ENCODE measurements at places on chromosomes 6 and 20.

- DNase-seq, result no peak
Observed at GRCh38 chr6:501891-502601, 110.5 kb downstream of the IRF4 start.

DNA sequence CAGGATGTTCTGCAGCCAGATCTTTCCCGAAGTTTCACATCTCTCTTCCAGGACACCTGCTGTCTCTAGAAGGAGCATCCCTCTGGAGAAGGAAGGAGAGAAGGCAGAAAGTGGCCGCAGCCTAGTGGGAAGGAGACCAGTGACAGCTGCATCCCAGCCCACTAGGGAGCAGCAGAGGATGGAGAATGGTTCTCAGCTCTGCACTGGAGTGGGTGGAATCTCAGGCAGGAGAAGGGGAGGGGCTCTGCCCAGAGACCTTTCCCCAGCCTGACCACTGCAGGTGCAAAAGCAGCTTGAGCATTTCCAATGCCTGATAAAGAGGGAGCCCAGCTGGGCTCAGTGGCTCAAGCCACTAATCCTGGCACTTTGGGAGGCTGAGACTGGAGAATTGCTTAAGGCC, 32.3 kb downstream of the NCR2 start:
- no peak for DNase-seq

DNA sequence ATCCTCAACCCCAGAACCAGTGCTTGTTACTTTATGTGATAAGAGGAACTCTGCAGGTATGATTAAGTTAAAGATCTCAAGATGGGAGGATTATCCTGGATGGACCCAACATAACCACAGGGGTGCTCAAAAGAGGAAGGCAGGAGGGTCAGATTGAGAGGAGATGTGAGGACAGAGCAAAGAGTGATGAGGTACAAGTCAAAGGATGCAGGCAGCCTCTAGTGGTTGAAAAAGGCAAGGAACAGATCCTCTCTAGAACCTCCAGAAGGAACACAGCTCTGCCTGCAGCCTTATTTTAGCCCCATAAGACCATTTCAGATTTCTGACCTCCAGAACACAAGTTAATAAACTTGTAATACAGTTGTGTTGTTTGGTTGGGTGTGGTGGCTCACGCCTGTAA, 41.2 kb downstream of the PDSS2 start:
- no peak for DNase-seq

GRCh38 chr20:62232770-62233645, 5.3 kb upstream of the OSBPL2 start:
- no peak for DNase-seq

- DNase-seq, result no peak
Observed at GRCh38 chr20:7967199-7967844, 27.1 kb upstream of the HAO1 start.

DNA sequence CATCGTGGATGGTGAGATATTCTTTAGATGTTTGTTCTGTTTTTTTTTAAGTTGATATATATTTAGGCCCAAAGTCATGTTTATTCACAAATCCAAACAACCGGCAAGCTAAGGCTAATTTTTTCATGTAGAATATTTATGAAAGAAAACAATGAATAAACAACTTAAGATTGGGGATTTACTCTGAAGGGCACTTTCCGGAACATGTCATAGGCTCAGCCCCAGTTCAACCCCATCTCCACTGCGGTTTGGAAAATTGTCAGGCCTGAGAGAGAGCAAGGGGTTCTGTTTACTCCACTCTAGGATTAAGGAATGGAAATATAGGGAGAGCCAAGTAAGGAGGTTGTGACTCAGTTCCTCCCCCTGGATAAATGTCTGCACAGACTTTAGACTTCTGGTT, 18.3 kb downstream of the RPS6KA2 start:
- no peak for DNase-seq

DNA sequence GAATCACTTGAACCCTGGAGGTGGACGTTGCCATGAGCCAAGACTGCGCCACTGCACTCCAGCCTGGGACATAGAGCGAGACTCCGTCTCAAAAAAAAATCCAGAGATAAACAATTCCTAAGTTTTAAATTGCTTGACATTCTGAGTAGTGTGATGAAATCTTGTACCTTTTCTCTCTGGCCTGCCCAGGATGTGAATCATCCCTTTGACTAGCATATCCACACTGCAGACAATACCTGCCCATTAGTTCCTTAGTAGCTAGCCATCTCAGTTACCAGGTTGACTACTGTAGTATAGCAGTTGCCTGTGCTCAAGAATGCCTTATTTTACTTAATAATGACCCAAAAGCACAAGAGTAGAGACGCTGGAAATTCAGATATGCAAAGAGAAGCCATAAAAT, 2.8 kb downstream of the ZFP57 start:
- no peak for DNase-seq

- no peak for DNase-seq
Observed at GRCh38 chr20:3812259-3812681, 8.1 kb upstream of the AP5S1 start.

DNA sequence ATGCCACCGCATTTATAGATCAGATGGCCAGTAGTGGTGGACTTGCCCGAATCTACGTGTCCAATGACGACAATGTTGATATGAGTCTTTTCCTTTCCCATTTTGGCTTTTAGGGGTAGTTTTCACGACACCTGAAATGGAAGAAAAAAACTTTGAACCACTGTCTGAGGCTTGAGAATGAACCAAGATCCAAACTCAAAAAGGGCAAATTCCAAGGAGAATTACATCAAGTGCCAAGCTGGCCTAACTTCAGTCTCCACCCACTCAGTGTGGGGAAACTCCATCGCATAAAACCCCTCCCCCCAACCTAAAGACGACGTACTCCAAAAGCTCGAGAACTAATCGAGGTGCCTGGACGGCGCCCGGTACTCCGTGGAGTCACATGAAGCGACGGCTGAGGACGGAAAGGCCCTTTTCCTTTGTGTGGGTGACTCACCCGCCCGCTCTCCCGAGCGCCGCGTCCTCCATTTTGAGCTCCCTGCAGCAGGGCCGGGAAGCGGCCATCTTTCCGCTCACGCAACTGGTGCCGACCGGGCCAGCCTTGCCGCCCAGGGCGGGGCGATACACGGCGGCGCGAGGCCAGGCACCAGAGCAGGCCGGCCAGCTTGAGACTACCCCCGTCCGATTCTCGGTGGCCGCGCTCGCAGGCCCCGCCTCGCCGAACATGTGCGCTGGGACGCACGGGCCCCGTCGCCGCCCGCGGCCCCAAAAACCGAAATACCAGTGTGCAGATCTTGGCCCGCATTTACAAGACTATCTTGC, 725 bp downstream of the EEF1A1 start:
- peak; percentile 64 for DNase-seq

GRCh38 chr20:20993372-20993771, 112.8 kb downstream of the LINC00237 start:
- no peak for DNase-seq

Measured in T-helper 17 cell (primary cell).